ENCODE measurements at places on chromosomes 12 and 14. TPM values are rescaled to one million over a fixed set of nuclear protein-coding genes. Genes with fewer than 3 reads are reported as not detected.

GRCh38 chr12:67508830-67509229 is 139.7 kb upstream of the DYRK2 start:
- no peak for DNase-seq

GRCh38 chr12:9779209-9779608 is 18.5 kb upstream of the CD69 start:
- DNase-seq = no peak

DNA sequence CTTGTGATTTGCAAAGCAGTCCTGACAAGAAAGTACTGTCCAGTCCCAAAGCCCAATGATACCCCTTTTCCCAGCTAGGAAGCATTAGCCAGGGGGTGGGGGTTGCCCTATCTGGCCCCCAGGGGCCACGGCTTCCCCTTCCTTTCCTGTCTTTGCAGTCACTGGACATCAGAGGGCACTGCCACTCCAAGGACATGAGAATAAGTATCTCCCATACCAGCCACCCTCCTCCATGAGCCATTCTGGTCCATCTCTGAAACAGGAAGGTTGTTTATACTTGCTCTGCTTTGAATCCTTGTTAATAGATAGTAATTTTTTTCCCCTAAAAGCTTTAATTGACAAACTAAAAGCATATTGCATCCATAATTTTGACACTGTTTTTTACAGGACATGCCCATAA is 29.7 kb downstream of the RBM19 start:
- no peak for DNase-seq

GRCh38 chr14:76767681-76768656 is 6.7 kb downstream of the VASH1 start:
- peak; percentile 66 for DNase-seq

- no peak for DNase-seq
These were observed 13.4 kb upstream of the PPP1R1A start for GRCh38 chr12:54601841-54602240.

- DNase-seq = no peak
These were observed 259.1 kb downstream of the PCNX1 start for GRCh38 chr14:71166180-71166837.

DNA sequence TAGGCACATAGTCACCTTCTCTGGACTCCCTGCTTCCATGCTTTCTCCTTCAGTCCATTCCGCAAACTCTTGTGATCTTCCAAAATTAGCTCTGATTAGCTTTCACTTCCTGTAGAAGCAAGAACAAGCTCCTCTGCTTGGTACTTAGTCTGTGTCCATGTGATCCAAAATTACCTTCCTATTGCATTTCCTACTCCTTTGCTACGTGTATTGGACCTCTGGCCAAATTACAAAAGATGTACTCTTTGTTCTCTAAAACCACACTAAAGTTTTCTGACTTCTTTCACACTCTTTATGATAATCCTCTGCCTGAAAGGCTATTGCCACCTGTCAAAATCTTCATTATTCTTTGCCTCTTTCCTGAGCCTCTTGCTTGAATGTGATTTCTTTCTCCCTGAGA is 786 bp upstream of the TSFM start:
- DNase-seq = no peak

DNA sequence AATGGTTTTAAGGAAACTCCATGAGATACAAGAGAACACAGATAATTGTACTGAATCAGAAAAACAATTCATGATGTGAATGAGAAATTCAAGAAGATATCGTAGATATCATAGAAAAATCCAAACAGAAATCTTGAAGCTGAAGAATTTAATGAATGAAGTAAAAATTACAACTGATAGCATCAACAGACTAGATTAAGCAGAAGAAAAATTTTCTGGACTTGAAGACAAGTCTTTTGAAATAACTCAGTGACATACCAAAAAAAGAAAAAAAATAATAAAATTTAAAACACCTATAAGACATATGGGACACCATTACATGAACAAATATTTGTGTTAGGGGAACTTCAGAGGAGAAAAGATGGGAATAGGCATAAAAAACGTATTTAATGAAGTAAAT is 122.8 kb upstream of the SYT10 start:
- no peak for DNase-seq

Gene SYNDIG1L
- not detected for total RNA-seq

Gene HOXC12
- not detected for total RNA-seq

Gene SERPINA3
- total RNA-seq = not detected

Data from dermis microvascular lymphatic vessel endothelial cell (primary cell).